ENCODE measurements at places on chromosomes 3 and 15.
A peak's percentile ranks its signal among the peaks of the same experiment; 100 is the strongest.

DNA sequence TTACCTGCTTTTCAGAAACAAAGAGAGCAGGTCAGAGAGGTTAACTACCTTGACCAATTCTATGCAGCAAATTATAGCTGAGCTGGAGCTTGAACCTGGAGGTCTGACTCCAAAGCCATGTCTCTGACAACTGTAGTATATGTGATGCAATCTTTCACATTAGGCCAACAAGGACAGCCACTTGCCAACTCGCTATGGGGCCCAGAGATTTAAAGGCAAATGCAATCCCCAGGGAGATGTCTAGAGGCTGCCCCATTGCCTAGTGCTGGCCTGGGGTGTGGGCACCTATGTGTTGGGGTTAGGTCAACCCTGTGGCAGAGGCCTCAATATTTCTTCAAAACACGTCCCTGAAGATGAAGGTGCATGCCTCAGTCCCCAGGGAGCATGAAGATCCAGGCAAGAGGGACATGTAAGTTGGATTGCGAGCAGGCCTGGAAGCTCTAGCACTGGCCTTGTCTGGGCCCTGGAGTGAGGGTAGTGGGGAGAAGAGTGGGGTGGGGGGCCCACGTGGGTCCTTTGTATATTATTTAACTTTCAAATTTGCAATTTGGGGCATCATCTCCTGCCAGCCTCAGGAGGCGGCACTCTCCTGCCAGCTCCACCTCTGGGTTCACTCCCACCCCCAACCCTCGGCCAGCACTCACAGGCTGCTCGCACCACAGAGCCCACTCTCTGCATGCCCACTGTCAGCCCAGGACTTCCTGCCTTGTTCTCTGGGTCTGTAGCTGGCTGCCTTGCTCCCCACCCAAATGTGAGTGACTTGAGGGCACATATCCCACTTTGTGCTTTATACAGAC lies 64.3 kb downstream of the SLC12A8 start:
- DNase-seq, result no peak

DNA sequence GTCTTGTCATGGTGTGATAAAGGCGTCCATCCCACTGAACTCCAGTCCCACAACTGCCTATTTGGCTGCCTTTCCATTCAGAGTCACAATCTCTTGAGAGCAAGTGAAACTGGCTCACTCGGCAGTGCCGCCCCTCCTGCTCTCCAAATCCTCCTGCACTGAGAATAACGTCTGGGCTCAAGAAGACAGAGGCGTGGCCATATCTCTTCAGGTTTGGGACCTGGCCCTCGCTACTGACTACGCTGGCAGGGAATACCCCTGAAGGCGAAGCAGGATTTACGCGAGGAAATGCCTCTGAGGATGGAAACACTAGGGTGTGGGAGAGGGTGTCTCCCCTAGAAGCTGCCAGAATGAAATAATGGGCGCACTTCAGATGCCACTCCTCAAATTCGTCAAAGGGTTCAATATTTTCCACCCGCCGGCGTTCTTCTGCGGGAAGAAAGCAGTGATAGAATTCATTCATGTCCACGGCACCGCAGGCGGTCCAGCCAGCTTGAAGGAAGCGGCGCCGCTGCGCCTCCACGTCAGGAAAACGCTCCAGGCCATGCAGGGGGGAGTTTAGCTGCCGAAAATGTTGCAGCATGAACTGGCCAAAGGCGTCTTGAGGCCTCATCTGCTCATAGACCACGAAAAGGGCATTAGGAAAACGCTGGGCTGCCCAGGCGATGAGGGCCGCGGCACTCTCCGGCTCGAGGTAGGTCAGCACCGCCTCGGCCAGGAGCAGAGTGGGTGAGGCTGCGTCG lies 985 bp downstream of the LCMT2 start:
- peak; percentile 20 for DNase-seq

GRCh38 chr3:119234610-119235009 lies 6.1 kb downstream of the B4GALT4 start:
- no peak for DNase-seq

DNA sequence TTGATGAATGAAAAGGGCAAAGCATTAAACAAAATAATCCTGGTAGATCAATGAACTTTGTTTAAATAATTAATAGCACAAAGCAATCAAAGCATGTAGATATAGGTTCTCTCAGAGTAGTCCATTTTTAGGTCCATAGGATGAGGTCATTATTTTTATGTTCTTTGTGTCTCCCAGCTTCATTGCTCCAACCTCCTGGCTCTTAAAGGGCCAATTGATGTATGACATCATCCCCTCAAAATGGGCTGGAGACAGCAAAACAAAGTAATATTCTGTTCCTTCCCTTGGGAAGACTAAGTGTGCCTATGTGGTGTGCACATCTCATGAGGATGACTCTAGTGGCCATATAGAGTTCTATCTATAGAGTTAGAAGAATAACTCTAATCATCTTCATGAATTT lies 49.5 kb downstream of the HMG20A start:
- no peak for DNase-seq

- peak; percentile 14 for DNase-seq
Measured at GRCh38 chr3:156448300-156448699, 106.6 kb downstream of the SSR3 start.

- DNase-seq, result no peak
Measured at GRCh38 chr15:98844261-98844660, 163.3 kb downstream of the PGPEP1L start.

GRCh38 chr3:11185564-11186317 lies 31.4 kb downstream of the HRH1 start:
- DNase-seq, result no peak

DNA sequence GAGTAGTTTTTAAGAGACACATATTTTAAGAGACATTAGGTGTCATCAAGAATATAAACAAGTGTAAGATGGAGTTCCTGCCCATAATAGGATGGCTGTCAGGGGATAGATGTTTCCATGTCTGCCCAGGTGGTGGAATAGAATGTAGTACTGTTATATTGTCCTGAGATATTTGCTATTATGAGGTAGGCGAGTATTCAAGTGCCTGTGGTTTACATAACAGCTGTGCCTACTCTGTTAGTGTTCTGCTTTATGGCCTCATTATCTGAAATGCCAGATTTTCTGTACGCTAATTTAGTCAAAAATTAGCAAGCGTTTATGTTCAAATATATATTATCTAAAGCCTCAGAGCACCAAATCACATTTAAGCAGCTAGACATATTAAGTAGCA lies 360.2 kb upstream of the ROPN1 start:
- DNase-seq, result no peak

DNA sequence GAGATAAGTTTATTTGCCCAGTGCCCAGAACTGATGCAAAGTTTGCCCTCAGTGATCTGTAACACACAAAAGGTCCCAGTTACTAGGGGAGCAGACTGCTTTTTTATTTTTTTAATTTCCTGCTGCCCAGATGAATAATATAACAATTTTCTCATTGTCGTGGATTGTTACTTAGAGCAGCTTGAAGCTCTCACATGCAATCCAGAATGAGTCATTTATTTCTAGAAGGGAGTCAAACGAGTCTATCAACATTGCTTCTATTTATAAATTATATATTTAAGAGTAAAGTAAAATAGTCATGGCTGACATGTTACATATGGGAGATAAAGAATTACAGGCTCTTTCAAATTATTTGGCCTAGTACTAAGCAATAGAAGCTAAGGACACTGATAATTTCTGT lies 41.3 kb downstream of the MEIS2 start:
- no peak for DNase-seq

- DNase-seq, result no peak
Measured at GRCh38 chr3:169363318-169364265, 299.9 kb downstream of the MECOM start.

DNA sequence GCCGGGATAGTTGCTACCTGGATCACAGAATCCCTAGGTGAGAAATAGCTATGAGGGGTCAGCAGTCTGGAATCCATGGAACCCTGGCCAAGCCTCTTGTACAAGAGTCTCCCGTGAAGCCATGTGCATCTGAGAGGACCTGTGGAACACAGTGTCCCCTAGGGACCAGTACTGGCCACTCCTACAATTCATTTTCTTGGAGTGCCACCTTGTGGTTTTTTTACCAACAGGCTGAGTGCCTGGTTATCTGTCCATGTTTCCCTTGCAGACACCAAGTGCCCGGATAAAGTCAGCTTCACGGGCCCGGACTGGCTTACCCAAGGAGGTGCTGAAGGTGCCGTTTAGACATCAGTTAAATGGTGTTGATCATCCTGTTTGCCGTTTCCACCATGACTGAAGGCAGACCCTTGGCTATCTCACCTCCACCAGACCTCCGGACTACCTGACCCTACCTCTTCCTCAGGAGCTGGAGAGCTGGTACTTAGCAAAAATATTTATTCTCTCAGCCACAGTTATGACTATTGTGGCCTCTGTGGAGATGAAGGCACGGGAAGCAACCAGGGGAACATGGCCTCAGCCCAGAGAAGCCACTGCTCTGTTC lies 93.9 kb downstream of the RBPMS2 start:
- DNase-seq, result peak; percentile 16

DNA sequence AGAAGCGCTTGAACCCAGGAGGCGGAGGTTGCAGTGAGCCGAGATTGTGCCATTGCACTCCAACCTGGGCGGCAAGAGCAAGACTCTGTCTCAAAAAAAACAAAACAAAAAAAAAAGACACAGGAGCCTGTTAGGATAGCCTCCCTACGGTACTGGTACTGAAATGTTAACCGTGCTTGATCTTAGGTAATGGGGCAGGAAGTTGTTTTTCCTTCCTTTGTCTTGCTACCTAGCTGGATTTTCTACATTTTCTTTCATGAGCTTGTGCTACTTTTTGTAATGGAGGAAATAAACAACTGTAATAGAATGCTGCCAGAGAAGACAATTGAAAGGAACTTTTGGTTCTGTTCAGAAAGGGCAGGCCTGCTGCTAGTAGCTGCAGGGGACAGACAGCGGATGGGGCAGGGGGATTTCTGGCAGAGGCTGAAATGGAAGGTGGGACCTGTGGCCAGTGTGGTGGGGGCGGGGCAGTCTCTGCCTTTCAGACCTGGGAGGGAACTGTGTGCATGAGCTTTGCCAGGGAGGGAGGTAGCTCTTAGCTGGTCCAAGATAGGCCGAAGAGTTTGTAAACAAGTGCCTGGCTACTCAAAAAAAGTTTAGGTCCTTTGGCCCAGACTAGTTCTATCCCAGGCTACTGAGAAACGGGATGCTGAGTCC lies 49.0 kb upstream of the SEMA4B start:
- DNase-seq, result no peak

GRCh38 chr3:187490366-187490765 lies 122.2 kb downstream of the RTP4 start:
- DNase-seq, result no peak

DNA sequence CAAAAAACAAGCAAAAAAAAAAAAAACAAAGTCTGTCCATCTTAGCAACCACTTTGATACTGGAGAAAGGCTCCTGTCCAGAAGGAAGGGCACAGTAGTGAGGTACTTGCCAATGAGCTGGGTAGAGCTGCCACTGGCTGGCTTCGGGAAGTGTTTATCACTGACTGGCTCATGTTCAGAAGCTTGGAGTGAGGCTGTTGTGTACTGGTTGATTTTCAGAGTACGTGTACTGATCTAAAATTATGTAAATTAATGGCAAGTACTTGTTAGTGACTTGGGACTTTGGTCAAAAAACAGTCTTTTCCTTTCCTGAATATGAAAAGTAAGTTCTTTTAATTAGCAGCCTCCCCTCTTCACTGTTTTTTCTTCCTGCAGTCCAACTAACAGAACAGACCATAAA lies 979 bp upstream of the ZNF621 start:
- DNase-seq, result no peak

- no peak for DNase-seq
Measured at GRCh38 chr15:93664213-93664956, 567.0 kb upstream of the MCTP2 start.

- no peak for DNase-seq
Measured at GRCh38 chr15:42143866-42144625, 12.4 kb downstream of the PLA2G4F start.

- DNase-seq, result no peak
Measured at GRCh38 chr15:69292826-69293420, 5.8 kb upstream of the PAQR5 start.

GRCh38 chr3:39447637-39448483 lies 19.6 kb upstream of the MOBP start:
- DNase-seq, result peak; percentile 71

- no peak for DNase-seq
Measured at GRCh38 chr3:125602752-125603649, 7.7 kb upstream of the OSBPL11 start.

GRCh38 chr3:28949580-28949979 lies 331.3 kb upstream of the RBMS3 start:
- DNase-seq, result no peak

- no peak for DNase-seq
Measured at GRCh38 chr3:89449086-89449485, 341.7 kb downstream of the EPHA3 start.

GRCh38 chr3:57048052-57048671 lies 12.3 kb upstream of the SPATA12 start:
- DNase-seq, result no peak

DNA sequence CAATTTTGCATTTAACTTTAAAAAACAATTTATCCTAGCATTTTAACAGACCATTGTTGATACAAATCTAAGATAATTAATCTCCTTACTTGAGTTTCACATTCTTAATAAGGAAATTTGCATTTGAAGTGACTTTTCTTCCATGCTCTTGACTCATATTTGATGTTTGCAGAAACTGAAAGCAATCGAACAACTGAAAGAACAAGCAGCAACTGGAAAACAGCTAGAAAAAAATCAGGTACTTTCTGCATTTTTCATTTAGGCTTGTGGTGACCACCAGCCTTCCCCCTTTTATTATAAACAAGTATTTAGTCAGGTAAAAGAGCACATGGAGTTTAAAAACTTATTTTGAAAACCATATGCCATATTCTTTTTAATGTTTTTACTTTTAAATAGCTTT lies 20.1 kb upstream of the SELENOT start:
- no peak for DNase-seq

GRCh38 chr15:31081056-31081455 lies 20.5 kb downstream of the TRPM1 start:
- DNase-seq, result no peak

- DNase-seq, result no peak
Measured at GRCh38 chr15:90184119-90184785, 16.9 kb upstream of the SEMA4B start.

DNA sequence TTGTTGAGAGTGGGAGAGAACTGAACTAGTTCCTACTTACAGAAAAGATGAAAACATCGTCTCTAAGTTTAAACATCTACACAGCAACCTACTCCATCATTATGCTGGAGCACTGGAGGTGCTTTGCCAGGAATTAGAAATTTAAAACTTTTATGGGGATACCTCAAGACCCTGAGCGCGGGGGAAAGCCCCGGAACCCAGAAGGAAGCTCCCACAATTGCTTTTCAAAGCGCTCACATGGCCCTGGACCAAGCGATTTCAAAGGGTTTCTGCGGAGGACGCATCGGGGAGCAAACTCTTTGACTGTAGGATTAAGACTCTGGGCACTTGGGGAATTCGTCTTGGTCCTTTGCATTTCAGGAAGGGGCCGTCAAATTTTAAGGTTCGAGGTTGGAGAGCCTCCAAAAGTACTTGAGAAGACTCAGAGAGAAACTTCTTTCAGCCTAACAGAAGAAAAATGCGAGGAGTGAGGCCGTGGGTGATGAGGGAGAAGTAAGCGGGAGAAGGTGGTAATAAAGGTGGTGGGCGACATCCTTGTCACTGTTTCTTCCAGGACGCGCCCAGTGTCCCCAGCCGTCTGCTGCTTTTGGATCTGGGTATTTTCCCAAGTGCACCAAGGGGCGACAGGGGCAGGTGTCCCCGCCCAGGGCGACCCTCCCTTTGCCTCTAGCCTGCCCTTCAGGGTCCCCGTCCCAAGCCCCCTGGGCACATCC lies 591 bp downstream of the PROK2 start:
- no peak for DNase-seq

GRCh38 chr15:66474963-66475362 lies 22.6 kb downstream of the SNAPC5 start:
- no peak for DNase-seq

- DNase-seq, result no peak
Measured at GRCh38 chr3:146382386-146382785, 87.0 kb downstream of the PLSCR2 start.

- no peak for DNase-seq
Measured at GRCh38 chr15:101526442-101526841, 36.9 kb upstream of the PCSK6 start.
